SK-N-SH (cell line): ENCODE measurements at places on chromosomes 16 and 17. TPM values are rescaled to one million over a fixed set of nuclear protein-coding genes. Genes with fewer than 3 reads are reported as not detected.

GRCh38 chr16:63323055-63323454 lies 1286.8 kb upstream of the CDH8 start:
- no peak overlapping the region for H3K4me3 ChIP-seq
- H3K4me1 ChIP-seq: no peaks in the 10 kb centered on the region; the same call in 1 of the 2 replicates
- no peak for DNase-seq
- no peak overlapping the region for H3K27ac ChIP-seq
- no peaks in the 10 kb centered on the region for H3K36me3 ChIP-seq

- no peak overlapping the region for H3K27ac ChIP-seq
- no peaks in the 10 kb centered on the region for H3K27me3 ChIP-seq
- no peak for DNase-seq
- H3K4me1 ChIP-seq: no peaks in the 10 kb centered on the region
Measured at GRCh38 chr17:54972406-54973138, 4.0 kb downstream of the STXBP4 start.

GRCh38 chr17:73980517-73980916 lies 223.0 kb upstream of the RPL38 start:
- H3K27ac ChIP-seq: no peak overlapping the region
- H3K4me3 ChIP-seq: no peak overlapping the region
- no peaks in the 10 kb centered on the region for H3K36me3 ChIP-seq
- H3K27me3 ChIP-seq: no peaks in the 10 kb centered on the region
- no peak for DNase-seq
- H3K4me1 ChIP-seq: peaks cover 13% of the 10 kb centered on the region; the same call in 1 of the 2 replicates

DNA sequence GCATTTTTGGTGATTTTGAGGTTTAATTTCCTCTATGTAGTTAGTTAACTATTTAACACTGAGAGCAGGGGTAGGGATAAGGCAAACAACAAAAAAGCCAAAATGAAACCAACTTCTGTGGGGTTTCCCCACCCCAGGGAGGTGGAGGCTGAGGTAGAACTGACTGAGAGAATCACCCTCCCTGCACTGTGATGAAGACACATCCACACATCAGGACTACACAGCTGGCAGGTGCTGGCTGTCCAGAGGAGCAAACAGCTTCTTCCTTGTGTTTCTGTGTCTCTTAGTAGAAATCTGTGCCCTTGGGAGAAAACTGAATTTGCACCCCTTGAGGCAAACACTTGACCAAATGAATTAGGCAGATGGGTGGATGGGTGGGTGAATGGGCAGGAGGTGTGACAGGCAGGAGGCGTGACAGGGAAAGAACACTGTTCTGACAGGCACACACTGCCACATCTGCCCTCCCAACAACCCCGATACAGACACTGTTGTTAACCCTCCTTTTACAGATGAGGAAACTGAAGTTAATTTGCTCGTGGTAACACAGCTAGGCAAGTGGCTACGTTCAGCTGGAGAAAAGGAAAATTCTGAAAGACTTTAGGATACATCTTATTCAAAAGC lies 62.9 kb upstream of the AMZ2 start:
- no peak overlapping the region for H3K4me3 ChIP-seq
- no peaks in the 10 kb centered on the region for H3K27me3 ChIP-seq
- DNase-seq: no peak

GRCh38 chr17:73118951-73119391 lies 26.5 kb upstream of the SLC39A11 start:
- DNase-seq: peak; percentile 82
- H3K27me3 ChIP-seq: no peaks in the 10 kb centered on the region
- H3K4me3 ChIP-seq: no peak overlapping the region
- no peaks in the 10 kb centered on the region for H3K36me3 ChIP-seq

GRCh38 chr16:4416200-4417032 lies at the start of gene CORO7:
TSS of gene CORO7 (minus strand) at chr16:4416596. CDS start at chr16:4416518, 78 bp downstream.
- peak within 1 kb of the TSS; percentile 58; the same call in 1 of the 2 replicates for H3K27ac ChIP-seq
- peak within 1 kb of the TSS; percentile 78 for H3K4me3 ChIP-seq
- H3K27me3 ChIP-seq: no peaks in the 10 kb centered on the region
- 0 out of 2 replicates have a peak, but pooled peaks cover 6% of the 10 kb centered on the region for H3K4me1 ChIP-seq
- peak; percentile 99 for DNase-seq

The GGA3 gene
- 42.5 and 43.7 TPM in 2 replicates for polyA plus RNA-seq

The PKD1 gene
- 39.8 and 47.4 TPM in 2 replicates for polyA plus RNA-seq
